ENCODE measurements at places on chromosomes 4 and X. TPM values are rescaled to one million over a fixed set of nuclear protein-coding genes. Genes with fewer than 3 reads are reported as not detected.

DNA sequence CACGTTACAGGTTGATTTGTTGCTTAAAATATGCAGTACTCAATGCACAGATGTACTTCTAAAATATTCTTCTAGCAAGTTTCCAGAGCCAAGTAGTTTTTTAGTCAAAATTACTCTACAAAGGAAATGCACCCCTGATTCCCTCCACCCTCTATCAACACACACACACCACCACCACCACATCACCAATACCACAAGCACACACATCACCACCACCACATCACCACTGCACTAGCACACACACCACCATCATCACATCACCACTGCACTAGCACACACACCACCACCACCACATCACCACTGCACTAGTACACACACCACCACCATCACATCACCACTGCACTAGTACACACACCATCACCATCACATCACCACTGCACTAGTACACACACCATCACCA is 105.2 kb upstream of the FRG1 start:
- no peak for DNase-seq

Gene PAGE1
- not detected for total RNA-seq

- DNase-seq, result no peak
Measured at GRCh38 chr4:47084111-47084510, 52.7 kb downstream of the GABRB1 start.

Gene SHROOM4
- 3.2 TPM for total RNA-seq

All from mucosa of descending colon (tissue), 3 donors.